Aorta (tissue), 5 donors: ENCODE measurements at places on chromosomes 1 and 21.

- DNase-seq = no peak
These were observed 72.5 kb upstream of the VAMP3 start for GRCh38 chr1:7698641-7699040.

GRCh38 chr1:211579440-211580302 lies 710 bp upstream of the SLC30A1 start:
- DNase-seq = peak; percentile 92

- no peak for DNase-seq
These were observed 5.1 kb downstream of the CASZ1 start for GRCh38 chr1:10791105-10791951.

GRCh38 chr1:166920561-166921475 lies 44.8 kb upstream of the TADA1 start:
- no peak for DNase-seq

DNA sequence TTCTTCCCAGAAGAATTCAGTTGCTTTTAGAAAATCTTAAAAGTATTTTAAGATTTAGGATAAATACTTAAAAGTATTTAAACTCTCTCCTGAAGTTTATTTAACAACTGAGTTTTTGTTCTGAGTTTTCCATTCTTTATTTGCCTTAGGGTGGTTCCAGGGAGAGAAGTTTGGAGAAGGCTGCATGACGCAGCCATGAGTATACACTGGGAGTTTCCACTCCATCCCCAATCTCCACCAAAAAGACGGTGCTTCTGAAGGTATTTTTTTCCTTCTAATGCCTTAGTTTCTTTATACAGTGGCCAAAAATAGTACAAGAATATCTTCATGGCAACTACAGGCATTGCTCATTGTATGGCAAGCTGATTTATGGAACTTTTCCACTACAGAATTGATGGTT lies 122.7 kb downstream of the ST6GALNAC5 start:
- DNase-seq = no peak

GRCh38 chr1:204885288-204885711 lies 14.6 kb downstream of the NFASC start:
- no peak for DNase-seq

DNA sequence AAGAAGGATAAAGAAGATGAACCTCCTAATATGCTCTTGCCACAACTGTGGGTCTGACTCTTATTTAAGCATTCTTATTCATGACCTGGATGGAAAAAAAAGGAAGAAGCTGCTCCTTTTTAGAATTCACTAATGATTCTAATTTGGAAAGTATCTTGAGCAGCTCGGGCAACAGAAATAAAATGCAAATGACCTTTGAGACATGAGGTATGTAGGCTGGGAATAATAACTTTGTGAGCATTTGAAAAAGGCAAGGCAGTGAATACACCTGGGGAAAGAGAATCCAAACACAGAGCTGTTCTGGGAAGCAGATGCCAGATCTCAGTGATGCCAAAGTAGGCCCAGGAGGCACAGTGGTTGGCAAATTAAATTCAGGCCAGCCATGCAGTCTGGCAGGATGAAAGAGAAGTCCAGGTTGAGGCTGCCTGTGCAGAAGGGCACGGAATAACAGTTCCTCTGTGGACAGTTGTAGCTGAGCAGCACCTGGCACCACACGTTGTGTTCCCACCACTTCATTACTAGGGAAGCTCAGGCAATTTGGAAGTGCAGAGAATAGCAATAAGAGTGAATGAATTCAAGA lies 320.8 kb upstream of the ST6GALNAC5 start:
- DNase-seq = no peak

- no peak for DNase-seq
These were observed 250.5 kb downstream of the PDE4B start for GRCh38 chr1:66043186-66043585.

DNA sequence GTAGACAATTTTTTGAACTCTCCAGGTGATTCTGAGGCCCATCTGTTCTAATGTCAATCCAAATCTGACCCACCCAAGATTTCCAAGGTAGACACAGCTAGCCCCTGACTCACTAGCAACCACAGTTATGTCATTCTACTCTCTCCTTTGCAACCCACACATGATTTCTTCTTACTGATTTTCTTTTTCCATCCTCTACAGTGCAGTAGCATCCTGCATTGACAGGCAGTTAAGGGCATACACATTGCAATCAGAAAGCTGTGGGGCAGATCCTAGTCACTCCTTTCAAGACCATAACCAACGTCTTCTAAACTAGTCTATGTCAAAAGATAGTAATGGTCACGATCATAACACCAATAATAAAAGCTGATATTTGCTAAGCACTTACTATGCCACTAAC lies 54.2 kb downstream of the JAK1 start:
- no peak for DNase-seq

DNA sequence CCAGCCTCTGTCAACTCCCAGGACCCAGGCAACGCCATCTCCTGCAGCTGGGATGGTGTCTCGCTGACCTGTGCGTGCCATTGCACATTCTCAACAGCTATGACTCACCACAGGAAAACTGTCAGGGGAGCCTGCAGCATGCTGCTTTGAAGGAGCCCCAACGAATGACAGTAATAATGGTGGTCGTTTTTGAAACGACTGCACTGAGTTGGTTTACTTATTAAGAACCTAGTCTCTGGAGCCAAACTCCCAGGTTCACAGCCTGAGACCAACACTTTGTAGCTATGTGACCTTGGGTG lies 21.6 kb downstream of the TCEA3 start:
- peak; percentile 77 for DNase-seq

- no peak for DNase-seq
These were observed 157.6 kb downstream of the NPHP4 start for GRCh38 chr1:5834477-5835178.

GRCh38 chr1:234214129-234214910 lies 158.9 kb upstream of the COA6 start:
- DNase-seq = peak; percentile 69

DNA sequence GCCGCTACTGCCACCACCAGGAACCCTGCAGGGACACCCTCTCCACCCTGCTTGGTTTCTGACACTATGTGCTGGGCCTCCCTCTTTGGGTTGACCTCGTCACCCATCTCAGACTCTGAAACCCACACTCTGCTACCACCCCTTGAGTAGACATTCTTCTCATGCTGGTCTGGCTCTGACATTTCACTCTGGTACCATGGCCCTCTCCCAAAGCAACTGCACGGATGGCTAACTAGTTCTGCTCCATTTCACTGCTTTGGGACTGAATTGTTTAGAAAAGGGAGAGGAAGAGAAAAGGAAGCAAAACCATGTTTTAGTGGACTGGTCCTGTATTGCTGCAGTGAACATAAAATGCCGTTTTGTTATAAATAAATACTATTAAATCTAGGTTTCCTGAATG lies 137.8 kb downstream of the KCNK2 start:
- DNase-seq = no peak

DNA sequence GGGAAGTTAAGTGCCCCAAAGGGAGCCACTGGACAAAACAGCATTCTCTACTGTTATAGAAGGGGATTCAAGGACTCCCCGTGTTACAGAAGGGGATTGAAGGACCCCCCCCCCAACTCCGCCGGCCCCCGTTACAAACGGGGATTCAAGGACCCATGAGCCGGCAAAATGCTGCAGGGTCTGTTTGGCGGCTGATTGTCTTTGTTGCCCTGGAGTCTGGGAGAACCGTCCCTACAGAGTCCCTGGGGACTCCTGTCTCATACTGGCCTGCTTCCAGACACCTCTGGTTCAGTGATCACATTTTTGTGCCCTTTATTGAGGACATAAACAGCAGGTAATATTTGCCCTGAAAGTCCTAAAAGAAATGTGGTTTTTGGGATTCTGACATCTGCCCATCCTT lies 96.4 kb downstream of the SYF2 start:
- DNase-seq = no peak

GRCh38 chr1:61220536-61220935 lies 138.2 kb downstream of the NFIA start:
- DNase-seq = no peak

GRCh38 chr1:98267423-98267822 lies 346.6 kb upstream of the DPYD start:
- DNase-seq = no peak

- DNase-seq = peak; percentile 65
These were observed 674 bp upstream of the ATXN7L2 start for GRCh38 chr1:109482791-109483671.

- DNase-seq = no peak
These were observed 62.3 kb upstream of the FMN2 start for GRCh38 chr1:240029418-240029817.

GRCh38 chr1:31396633-31397351 lies 16.2 kb upstream of the SERINC2 start:
- DNase-seq = no peak

GRCh38 chr1:211675230-211676105 lies at the start of gene NEK2:
Gene NEK2 (minus strand): TSS chr1:211675621. CDS start chr1:211675479, 142 bp downstream.
- DNase-seq = peak; percentile 93

DNA sequence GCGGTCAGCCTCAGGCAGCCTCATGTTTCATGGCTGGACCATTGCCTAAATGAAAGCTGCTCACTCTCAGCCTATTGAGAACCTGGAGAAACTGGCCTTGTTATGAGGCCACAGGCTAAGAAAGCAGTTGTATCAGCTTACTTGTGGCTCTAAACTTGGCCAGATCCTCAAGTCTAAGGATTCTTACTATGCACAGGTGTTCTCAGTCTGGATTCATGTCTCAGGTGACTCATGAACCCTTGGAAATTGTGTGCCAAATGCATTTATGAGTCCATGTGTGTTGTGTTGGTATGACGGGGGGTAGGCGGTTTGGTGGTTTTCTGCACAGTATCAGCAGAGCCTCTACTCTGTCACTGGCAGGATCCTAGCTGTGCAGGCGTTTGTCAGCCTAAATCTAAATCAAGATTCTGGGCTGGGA lies 90.4 kb downstream of the ROR1 start:
- no peak for DNase-seq

GRCh38 chr1:183416850-183417771 lies 1.1 kb downstream of the NMNAT2 start:
- peak; percentile 72 for DNase-seq

DNA sequence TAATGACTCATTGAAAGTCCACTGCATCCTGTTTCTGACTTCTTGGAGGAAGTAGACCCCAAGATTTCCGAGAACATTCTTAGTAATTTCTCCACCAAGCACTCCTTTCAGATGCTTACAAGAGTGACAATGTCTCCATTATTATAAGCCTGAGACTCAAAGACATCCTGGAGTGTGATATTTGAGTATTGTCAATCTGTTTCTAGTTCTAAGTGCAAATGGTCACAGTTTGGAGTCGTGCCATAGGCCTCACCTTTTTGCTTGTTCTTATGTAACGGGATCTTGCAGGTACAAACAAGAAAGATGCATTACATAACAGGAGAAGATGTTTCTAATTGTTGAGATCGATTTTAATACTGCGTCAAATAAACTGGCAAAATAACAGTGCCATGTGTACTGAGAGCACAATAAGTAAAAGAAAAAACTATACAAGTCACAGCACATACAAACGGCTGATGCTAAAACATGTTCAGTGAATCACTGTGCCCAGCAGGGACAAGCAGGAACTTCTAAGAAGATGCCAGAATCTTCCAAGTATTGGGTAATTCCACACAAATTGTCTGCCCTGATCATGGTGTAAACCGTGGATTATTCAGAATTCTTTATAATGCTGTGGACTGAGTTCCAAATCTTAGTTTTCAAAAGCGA lies 54.1 kb downstream of the CD2 start:
- DNase-seq = no peak

- DNase-seq = peak; percentile 60
These were observed 735 bp downstream of the TTC13 start for GRCh38 chr1:230977761-230978490.
